ENCODE measurements at places on chromosomes 11 and 22.

DNA sequence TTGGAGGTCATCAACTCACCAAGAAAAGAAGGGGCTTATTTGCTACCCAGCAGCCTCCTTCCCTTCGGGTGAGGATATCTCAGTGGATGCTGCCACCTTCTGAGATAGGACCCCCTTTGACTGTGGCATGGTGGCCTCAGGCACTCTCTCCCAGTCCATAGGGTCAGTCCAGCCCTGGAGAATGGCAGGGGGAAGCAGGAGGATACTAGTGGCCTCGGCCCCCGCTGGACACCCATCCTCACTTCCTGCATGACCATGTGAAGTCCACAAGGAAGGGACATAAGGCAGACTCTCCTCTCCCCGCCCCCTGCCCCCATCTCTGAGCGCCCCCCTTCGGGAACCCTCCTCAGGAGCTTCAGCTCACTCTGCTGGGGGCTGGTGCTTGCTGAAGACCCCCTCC, 24.4 kb downstream of the TPBGL start:
- DNase-seq = no peak

GRCh38 chr11:33405834-33406602, 148.8 kb downstream of the HIPK3 start:
- DNase-seq = peak; percentile 31

DNA sequence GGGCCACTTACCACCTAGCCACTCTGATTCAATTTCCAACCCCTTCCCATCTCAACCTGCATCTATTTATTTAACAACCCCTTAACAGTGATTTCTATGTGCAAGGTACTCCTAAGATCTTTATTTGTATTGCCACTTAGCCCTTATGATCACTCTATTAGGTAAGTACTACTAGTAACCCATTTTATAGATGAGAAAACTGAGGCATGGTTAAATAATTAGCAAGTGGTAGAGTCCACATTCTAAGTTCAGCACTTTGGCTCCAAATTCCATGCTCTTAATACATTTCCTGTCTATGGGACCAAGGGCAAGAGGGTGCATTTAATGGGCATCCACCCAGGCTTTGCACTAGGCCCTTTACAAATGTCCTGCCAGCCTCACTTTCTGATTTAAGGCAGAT, 38.1 kb upstream of the CSNK2A3 start:
- no peak for DNase-seq

DNA sequence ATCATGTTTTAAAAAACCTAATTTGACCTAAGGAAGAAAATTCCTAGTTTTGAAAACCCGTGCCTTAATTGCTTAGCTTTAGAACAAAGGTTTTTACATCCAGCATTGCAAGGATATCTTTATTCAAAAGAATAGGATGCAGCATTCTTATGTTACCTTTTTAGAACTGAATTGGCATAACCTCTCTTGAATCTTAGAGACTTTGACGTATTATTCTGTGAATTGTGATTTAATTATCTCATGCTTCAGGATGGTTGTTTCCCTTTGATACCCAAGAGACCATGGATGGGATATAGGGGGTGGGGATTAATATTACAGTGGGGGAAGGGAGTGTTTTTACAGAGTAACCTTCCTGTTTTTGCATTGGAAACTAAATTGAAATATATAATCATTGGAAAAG, 49.4 kb downstream of the ARHGEF12 start:
- no peak for DNase-seq

- DNase-seq = no peak
These were observed 2.0 kb upstream of the OR52B4 start for GRCh38 chr11:4370166-4370565.

DNA sequence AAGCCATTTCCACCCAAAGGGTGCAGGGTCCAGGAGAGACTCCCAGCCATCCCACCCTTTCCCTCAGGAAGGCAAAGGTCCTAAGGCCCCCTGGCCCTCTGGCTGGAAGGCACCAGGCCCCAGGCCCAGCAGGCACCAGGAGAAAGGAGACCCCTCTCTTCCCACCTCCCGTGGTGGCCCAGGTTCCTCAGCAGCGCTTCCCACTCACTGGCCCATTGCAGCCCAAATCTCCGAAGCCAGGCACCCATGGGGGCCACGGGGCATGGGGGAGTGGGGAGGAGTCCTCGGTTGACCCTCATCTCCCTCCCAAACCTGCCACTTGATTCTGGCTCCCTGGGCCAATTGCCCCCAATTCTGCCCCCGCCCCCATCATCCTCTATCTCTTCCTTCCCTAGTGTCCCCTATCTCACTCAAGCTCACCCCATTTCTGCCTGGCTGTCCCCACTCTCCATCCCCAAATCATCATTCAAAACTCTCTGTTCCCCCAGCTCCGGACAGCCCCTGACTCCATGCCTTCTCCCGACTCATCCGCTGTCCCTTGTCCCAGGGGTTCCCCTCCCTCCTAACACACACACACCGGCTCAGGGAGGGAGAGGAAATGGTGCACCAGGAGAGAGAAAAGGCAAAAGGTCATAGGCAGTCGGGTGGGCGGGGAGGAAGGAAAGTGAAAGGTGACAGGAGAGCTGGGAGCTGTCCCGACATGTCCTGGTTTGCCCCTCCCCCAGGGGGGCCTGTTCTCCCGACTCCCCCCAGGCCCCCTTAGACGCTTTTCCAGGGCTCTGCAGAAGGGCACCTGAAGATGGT, 1.2 kb downstream of the LIF start:
- DNase-seq = no peak

DNA sequence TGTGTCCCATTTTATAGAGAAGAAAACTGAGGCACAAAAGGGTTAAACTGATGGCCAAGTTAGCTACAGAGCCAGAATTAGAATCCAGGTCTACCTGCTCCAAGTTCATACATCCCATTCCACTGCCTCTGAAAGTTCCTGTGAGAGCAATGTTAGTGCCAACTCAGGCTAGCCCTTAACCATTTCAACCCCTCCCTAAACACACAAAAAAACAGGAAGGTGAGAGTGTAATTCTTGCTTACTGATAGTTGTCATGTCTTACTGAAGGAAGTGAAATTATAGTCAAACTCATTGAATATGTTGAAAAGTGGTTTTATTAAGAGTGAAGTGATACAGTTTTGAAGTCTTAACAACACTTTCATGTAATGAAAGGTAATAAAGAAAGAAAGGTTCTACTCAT, 2.9 kb upstream of the E2F8 start:
- DNase-seq = no peak

GRCh38 chr11:33259869-33260268, 2.7 kb downstream of the HIPK3 start:
- no peak for DNase-seq

DNA sequence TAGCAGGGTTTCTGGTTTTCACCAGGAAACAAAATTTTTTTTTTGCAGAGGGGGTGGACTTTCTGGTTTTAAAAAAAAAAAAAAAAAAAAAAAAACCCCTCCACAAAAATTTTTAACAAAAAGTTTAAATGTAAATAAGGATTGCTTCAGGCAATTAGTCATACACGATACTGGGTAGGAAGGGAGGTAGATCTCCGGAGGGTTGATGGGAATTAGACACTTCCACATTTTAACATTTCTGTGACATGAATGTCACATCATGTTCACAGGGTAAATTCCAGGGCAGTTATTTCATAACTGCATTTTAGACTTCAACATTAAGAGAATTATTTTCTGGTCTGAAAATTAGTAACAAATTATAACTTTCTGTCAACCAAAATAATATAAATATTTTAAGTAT, 15.9 kb downstream of the NUP98 start:
- DNase-seq = no peak

- peak; percentile 29 for DNase-seq
These were observed 48.2 kb downstream of the NECTIN1 start for GRCh38 chr11:119680541-119681360.

DNA sequence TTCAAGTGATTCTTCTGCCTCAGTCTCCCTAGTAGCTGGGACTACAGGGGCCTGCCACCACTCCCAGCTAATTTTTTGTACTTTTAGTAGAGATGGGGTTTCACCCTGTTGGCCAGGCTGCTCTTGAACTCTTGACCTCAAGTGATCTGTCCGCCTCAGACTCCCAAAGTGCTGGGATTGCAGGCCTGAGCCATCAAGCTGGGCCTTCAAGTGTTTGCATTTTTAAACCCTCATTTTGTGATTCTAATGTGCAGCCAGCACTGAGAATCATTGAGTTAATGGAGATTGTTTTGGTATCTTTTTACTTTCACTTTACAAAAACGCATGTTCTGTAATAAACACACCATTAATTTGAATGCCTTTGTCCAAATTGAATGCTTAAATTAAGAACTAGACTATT, 3.4 kb downstream of the TYR start:
- peak; percentile 5 for DNase-seq

- DNase-seq = peak; percentile 14
These were observed 5.4 kb upstream of the SORL1 start for GRCh38 chr11:121446752-121447156.

GRCh38 chr11:111408789-111409727, 30.0 kb upstream of the POU2AF1 start:
- no peak for DNase-seq

DNA sequence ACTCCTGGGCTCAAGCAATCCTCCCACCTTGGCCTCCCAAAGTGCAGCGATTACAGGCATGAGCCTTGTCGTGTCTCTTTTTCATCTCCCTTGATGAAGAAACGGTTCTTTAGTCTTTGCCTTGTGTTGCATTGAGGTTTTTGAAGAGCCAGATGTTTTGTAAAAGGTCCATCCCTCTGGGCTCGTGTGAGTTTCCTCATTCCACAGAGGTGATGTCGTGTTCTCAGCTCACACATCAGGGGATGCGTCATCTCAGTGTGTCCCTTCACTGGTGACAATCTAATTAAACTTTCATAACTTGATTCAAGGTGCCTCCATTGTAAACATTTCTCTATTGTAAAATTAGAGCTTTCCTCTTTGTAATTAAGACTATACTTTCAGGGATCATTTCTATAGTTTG, 29.7 kb upstream of the TEF start:
- DNase-seq = peak; percentile 26

All from lung microvascular endothelial cell (primary cell).